Amygdala (tissue), 56 donors: ENCODE measurements at places on chromosomes 16 and 17.

DNA sequence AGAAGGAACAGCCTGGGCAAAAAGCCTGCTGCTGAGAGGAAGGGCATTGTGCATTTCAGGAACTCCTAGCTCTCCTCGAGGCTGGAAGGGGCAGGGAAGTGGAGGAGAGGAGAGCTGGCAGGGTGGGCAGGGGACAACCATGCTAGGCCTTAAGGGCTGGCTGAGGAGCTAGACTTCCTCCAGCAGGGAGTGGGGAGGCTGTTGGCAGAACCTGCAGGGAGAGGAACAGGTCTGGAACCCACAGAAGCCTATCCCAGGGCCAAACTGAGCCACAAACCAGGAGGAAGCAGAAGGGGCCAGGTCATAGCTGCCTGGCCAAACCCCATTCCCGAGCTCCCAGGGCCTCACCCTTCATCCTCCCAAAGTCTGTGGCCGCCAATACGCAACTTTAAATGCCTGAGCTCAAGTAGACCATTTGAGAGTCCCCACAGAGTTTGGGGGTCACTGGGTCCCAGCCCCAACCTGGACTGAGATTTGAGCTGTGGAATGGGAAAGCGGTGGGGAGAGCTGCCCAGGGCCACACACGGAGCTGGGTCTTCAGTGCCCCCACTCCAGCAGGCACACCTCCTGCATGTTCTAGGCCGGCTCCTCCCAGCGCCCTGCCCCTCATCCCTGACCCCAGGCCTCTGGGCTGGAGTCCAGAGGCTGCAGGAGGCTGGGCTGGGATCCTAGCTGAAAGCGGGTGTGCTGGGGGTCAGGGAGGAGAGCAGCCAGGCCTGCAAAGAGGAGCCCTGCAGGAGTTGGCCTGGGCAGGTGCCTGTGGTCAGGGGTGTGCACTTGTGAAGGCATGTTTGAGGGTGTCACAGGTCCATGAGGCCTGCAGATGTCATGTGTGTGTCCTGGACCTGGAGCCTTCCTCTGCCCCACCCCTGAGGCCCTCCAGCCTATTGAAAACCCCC, 4.5 kb downstream of the CDH5 start:
- DNase-seq, result no peak

DNA sequence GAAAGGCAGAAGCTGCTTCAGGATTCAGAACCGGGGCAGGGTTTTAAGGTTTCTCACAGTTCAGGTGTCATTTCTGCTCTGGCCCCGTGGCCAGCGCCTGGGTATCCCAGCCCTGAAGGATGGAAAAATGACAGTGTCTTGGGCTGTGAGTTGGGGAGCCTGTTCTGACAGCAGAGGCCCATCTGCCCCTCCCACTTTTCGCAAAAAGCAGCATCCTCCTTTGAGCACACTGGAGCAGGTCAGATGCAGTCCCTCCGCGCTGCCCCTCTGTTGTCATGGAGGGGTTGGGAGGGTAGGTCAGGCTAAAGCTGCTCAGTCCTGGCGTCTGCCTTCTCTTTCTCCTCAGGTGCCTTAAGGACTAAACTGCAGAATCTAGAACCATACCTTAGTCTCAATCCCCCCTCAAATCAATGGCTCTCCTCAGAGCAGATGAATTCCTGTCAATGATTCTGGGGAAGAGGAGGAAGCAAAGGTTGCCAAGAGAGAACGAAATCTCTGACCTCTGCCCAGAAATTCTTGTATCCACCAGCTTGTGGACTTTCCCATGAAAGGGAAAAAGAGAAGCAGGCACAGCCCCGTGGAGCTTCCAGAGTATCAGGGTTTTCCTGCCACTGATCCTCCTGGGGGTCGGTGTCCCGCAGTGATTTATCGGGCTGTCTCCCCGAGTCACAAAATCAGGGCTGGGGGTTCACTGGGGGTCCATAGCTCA, 7.3 kb downstream of the NEUROD2 start:
- no peak for DNase-seq

DNA sequence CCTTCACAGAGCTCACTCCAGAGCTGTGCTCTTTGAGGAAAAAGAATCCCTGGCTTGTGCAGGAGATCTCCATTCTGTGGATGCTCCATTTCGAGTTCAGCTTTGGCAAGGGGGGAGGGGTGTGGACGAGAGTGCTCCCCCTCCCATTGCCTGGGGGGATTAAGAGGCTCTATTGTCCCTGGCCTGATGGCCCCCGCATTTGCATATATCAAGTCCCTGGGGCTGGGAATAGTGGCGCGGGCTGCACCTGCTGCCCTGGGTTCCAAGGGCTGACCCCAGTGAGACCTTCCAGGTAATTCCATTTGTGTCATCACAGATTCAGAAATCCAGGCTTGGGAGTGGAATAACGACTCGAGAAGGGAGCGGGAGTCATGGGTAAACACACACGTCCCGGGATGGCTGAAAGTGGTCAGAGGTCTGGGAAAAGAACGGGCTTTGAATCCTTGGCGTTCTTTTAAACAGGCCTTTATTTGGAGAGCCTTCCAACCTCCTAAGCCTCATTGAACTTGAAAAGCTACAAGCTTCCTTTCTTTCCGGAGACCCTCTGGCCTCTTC, 479.3 kb downstream of the HS3ST3B1 start:
- DNase-seq, result no peak

DNA sequence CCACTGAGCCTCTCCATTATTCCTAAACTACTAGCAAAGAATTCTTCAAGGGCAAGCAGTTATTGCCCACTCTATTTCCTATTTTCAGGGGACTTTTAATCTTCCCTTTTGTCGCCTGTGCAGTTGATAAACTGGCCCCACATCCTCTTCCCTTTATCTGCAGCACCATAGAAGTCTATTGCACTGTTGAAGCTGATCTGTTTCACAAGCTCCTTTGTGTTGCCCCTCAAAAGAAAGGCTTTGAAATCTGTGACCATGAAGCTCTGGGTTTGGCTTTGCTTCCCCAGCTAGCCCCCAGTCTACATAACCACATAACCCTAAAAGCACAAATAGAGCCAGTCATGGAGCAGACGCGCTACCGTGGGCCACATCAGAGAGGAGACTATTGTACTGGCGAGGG, 37.1 kb downstream of the CDRT15 start:
- DNase-seq, result no peak

GRCh38 chr16:74797414-74797813, 22.8 kb upstream of the FA2H start:
- DNase-seq, result no peak

GRCh38 chr16:89141884-89142267, 29.7 kb upstream of the CDH15 start:
- no peak for DNase-seq

GRCh38 chr17:43758497-43759174, at the start of gene SOST:
SOST (minus strand) TSS chr17:43758791; CDS start chr17:43758741, 50 bp downstream.
- no peak for DNase-seq

- DNase-seq, result no peak
These were observed 69.9 kb upstream of the NFAT5 start for GRCh38 chr16:69495821-69496220.

GRCh38 chr17:1056761-1057160, 59.8 kb downstream of the TIMM22 start:
- DNase-seq, result no peak

GRCh38 chr16:3042376-3042775, 4.0 kb upstream of the MMP25 start:
- DNase-seq, result no peak

GRCh38 chr17:31691251-31691905, 167.7 kb downstream of the COPRS start:
- no peak for DNase-seq

DNA sequence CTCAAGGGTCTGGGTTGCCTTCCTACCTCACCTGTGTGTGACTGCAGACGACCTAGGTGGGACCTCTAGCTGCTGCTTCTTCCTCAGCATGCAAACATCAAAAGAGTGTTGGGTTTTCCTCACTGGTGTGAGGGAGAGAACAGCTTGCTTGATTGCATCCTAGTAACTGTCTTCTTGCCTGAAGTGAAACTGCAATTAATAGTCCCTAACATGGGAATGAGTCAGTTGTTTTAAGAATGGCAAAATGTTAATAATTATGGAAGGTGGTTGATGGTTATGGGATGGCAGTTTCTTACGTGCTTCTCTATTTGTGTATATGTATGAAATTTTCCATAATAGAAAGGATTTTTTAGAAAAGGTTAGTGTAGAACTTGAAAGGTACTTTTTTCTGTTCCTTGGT, 5.9 kb downstream of the POLR2C start:
- no peak for DNase-seq

DNA sequence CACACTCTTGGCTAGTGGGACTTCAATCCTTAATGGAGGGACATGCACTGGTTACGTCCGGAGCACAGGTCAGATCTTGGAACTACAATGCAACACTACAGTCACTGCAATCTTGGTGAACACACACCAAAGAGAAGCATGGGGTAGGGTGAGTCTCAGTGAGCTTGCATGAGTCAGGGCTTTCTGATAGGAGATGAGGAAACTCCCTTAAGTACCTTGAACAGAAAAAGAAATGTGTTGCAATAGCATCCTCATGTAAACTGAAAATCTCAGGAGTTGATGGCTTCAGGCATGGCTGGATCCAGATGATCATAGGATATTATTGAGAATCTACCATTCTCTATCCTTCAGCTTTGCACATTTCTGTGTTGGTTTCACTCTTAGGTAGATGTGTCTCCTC, 54.1 kb downstream of the CES1 start:
- no peak for DNase-seq

DNA sequence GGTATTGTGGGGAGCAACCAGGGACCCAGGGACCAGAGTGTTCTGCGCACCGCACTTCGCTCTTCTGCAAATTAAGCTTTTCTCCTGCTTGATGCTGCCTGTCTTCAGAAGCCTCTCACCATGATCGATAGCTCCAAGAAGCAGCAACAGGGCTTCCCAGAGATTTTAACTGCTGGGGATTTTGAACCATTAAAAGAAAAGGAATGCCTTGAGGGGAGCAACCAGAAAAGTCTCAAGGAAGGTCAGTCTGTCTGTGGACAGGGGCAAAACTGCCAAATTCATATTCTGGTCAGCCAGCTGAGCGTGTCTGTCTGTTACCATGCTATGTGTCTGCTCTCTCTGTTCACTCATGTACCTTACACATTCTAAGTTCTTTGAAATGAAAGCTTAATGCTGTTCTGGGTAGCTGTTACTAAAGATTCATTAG, 115.7 kb downstream of the MRTFB start:
- DNase-seq, result no peak

- DNase-seq, result no peak
These were observed 4.8 kb downstream of the GAA start for GRCh38 chr17:80106176-80106575.

DNA sequence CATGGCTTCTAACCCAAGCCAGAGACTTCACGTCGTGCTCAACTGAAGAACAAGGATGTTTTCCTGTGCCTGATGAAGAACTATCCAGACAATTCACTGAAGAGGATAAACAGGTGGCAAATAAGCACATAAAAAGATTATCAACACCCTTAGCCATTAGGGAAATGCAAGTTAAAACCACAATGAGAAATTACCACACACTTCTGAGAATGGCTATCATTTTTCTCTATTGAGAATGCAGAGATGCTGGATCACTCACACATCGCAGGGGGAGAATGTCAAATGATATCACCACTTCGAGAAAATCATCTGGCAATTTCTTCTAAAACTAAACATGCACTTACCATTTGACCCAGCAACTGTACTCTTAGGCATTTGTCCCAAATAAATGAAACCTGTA, 162.8 kb downstream of the IRX3 start:
- DNase-seq, result no peak

DNA sequence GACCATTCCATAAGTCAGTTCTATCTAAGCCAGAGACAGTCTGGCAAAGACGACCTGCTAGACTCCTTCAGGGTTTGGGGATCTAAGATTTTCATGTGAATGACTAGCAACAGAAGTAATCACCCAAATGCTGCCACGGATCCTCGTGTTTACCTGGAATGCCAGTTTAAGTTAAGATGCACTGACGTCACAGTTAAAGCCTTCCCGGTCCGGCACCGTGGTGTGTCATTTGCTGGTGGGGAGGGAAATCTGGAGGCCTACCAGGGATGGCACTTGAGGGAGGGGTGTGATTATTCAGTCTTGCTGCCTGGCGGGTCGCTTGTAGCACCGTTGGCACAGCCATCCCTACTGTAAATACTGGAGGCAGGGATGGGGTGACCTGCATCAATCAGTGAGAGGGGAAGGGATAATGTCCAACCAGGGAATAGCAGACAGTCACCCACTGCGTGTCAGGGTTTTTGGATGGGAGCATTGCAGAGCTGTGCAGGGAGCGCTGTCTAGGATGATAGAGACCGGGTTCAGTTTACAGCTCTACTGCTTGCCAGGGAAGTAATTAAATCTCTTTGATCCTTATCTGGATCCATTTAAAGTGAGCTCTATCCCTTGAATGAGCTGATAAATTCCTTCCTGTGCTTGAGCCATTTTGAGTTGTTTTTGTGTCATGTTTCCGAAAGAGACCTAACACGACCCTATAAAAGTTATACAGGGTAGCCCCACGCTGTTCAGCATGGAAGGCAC, 764.7 kb upstream of the EEF2KMT start:
- no peak for DNase-seq

DNA sequence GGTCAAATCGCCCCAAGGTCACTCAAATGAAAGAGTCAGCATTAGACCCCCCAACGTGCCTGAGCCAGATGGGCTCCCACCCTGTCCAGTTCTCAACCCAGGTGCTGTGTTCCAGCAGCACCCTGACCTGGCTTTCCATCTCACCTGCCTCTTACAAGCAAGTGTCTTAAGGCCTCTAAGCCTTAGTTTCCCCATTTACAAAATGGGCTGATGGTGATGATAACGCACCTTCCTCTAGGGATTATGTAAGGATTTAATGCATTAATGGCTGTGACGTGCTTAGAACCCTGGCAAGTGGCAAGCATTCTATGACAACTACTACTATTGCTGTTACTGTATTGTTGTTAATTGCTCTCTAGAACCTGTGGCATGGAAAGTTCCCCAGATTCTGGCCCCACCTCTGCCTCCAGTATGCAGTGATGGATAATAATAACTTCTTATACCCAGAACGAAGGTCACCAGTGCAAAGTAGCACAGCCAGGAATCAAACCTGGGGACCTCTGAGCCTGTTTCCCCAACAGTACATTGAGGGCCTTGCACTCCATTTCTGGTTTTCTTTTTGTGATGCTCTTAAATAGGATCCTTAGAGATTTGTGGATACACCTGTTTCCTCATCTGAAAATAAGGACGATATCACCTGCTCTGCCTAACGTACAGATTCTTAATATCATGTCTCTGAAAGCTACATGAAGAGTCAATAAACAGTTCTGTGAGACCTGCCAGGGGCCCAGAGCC, 3.3 kb upstream of the SLC25A39 start:
- DNase-seq, result no peak

DNA sequence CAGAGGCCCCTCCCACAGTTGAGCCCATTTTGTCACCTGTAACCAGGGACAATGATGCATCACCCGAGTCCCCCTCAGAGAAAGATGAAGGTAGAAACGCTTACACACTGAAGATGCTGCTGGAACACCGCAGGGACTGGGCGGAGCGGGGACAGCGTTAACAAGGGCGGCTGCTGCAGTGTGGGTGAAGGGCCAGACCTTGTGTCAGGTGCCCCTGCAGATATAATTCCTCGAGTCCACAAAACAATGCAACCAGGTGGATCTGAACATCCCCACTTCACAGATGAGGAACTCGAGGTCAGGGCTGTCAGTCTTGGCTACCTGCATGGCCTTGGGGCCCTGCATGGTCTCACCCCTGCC, 6.3 kb upstream of the MAPK7 start:
- no peak for DNase-seq

GRCh38 chr17:41631025-41631897, 6.9 kb upstream of the KRT17 start:
- DNase-seq, result no peak
